Mammary microvascular endothelial cell (primary cell): ENCODE measurements at places on chromosomes 12 and 14. TPM values are rescaled to one million over a fixed set of nuclear protein-coding genes. Genes with fewer than 3 reads are reported as not detected.

The SERPINA9 gene
- total RNA-seq: not detected in 2 replicates

The POLE gene
- 15.5 and 21.3 TPM in 2 replicates for total RNA-seq

The ABHD12B gene
- total RNA-seq: not detected in 2 replicates

The PELI2 gene
- total RNA-seq: 1.3 and 2.5 TPM in 2 replicates

The NRIP2 gene
- not detected in 2 replicates for total RNA-seq

The KRT77 gene
- total RNA-seq: not detected in 2 replicates

The ARMH4 gene
- total RNA-seq: 0.59 and 1.8 TPM in 2 replicates

The GPR135 gene
- 0.74 and 0.93 TPM in 2 replicates for total RNA-seq
